PC-9 (cell line): ENCODE measurements at places on chromosomes 7 and 10. TPM values are rescaled to one million over a fixed set of nuclear protein-coding genes. Genes with fewer than 3 reads are reported as not detected.

The SLC29A4 gene
- 7.9 and 10.3 TPM in 2 replicates for total RNA-seq

The GCK gene
- total RNA-seq, result not detected in 2 replicates

The CYP3A7 gene
- total RNA-seq, result not detected in 2 replicates

The GRID1 gene
- total RNA-seq, result not detected in 2 replicates

The EPO gene
- 0.30 and 0.44 TPM in 2 replicates for total RNA-seq

The GIMAP7 gene
- total RNA-seq, result not detected in 2 replicates

The ANKRD1 gene
- total RNA-seq, result 3.9 and 6.7 TPM in 2 replicates

The NCF1 gene
- 0.38 and 0.41 TPM in 2 replicates for total RNA-seq

The NEURL1 gene
- 3.0 and 4.8 TPM in 2 replicates for total RNA-seq

The RADIL gene
- 0.35 and 0.73 TPM in 2 replicates for total RNA-seq

The TMEM184A gene
- 21.4 TPM in 2 replicates for total RNA-seq

The GAD2 gene
- total RNA-seq, result not detected in 2 replicates

The CHAT gene
- not detected in 2 replicates for total RNA-seq

The SOSTDC1 gene
- not detected in 2 replicates for total RNA-seq
